ENCODE measurements at places on chromosomes 11 and 22.

DNA sequence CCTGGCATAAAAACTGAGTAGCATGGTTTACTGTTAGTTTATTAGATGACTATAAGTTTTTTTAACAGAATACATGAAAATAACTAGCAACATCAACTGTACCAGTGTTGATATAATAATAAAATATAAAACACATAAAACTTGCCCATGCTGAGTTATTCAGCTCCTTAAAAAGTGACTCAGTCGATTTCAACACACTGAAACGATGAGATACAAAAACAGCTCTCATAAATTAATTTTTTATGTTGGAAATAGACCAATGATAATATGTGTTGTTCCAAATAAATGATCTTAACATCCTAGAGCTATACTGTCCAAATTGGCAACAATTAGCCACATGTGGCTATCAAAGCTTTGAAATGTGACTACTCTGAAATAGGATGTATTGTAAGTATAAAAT lies 15.9 kb downstream of the PDGFD start:
- no peak for DNase-seq

GRCh38 chr11:127003260-127003981 lies 2.9 kb upstream of the KIRREL3 start:
- no peak for DNase-seq

DNA sequence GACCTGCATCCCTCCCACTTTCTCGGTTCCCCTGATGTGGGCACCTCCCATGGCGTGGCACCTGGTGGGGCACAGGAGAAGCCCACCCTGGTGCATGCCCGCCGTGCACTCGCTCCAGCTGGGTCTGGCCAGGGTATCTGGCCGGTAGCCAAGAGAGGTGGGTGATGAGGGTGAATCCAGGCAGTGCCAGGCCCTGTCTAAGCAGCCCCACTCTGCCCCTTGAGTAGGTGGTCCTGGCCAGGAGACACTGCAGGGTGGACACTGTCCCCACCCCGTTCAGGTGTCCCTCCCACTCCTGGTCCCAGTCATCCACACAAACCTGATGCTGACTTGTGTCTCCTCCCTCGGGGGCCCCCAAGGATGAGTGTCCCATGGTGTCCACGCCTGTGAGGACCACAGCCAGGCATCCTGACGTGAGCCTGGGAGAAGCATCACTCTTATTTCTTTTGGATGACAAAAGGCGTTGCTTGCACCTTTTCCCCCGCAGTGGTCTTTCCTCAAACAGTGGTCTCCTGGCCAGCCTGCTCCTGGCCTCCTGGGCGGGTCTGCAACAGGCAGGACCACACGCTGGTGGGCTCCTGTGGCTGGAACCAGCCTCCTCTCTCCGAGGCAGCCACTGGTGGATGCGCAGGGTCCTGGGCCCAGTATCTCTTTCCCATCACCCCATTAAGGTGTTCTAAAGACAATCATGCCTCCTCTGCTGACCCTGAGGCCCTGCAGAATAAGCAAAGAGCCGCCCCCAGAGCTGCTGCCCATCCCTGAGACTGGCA lies 922.3 kb downstream of the BRD1 start:
- DNase-seq = no peak

GRCh38 chr11:128813729-128814128 lies 53.4 kb downstream of the KCNJ1 start:
- no peak for DNase-seq
